ENCODE measurements at places on chromosomes 11 and 22.

DNA sequence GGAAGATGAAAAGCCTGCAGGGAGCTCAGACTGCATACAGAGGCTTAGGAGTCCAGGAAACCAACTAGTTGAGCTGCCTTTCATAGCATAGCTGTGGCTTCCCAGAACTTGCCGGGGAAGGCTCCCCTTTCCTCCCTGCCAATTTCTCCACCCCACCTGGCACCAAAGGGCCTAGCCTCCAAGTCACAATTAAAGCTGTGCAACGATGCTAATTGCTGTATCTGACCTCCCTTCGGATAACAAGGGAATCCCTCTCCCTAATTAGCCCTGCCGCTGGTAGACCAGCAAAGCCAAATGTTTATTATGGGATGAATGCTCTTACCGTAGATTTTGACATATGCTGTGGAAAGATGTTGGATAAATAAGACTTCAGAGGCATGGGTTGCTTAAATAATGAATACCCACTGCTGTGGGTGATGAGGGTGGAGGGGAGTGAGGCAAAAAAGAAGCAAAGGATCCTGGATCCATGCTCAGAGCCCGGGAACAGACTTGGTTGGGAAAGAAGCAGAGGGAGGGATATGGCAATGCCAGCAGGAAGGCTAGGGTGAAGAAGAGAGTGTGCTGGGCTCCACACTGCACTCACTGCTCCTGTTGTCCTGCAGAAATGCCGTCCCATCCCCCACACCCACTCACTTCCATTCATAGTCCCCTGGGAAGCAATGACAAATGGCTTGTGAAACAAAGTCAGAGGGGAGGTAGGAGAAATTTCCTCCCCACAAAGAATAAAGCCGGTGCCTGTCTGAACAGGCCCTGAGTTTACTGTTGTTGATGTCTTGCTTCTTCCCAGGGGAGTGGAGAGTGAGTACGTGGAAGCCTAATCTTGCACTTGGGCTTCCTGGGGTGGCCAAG lies 608.1 kb upstream of the CADM1 start:
- DNase-seq: no peak

DNA sequence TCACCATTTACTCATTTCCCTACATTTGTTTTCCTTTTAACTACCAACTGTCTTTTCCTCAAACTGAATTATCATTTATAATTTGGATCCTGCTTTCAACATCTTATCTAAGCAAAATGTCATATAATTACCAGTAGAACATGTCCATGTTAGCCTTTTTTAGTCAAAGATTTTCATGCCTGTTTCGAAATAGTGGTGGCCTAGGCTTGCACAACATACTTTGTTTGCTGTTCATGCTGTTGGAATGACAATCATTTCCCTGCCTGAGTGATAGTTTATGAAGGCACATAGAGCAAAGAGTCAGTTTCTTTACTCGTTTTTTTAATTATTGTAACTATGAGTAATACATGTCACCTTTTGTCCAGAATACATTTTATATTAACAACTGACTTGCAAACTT lies 144.3 kb upstream of the ANO3 start:
- DNase-seq: no peak

DNA sequence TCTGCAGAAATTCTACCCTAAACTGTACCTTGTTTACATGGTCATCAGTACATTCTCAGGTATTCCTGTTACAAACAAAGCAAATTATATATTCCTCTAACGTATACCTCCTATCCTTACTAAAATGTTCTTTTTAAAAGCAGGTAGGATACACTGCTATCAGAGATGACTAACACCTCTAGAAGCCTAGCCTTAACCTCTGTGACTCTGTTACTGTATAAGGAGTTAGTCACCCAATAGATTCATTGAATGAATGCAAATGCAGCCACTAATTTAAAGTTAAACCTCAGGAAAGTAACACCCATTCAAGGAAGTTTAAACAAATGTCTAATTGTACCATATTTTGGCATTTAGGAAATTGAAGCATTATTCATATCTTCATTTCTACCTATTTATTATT lies 82.2 kb downstream of the FCHSD2 start:
- DNase-seq: no peak

DNA sequence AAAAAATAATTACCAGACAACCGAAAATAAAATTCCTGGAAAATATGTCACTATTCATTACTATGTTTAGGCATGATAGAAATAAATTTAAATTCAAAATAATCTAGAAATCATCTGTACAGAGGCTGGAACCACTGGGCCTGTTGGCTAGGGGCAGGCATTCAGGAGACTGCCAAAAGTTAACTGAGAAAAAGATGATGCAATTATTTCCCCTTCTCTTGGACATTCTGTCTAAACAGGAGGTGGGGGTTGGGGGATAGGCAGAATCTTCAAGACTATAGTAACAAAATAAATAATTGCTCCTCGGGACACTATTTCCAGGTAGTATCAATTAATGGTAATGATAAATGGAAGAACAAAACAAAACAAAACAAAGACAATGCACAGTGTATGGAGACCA lies 14.1 kb downstream of the BTBD10 start:
- DNase-seq: no peak

DNA sequence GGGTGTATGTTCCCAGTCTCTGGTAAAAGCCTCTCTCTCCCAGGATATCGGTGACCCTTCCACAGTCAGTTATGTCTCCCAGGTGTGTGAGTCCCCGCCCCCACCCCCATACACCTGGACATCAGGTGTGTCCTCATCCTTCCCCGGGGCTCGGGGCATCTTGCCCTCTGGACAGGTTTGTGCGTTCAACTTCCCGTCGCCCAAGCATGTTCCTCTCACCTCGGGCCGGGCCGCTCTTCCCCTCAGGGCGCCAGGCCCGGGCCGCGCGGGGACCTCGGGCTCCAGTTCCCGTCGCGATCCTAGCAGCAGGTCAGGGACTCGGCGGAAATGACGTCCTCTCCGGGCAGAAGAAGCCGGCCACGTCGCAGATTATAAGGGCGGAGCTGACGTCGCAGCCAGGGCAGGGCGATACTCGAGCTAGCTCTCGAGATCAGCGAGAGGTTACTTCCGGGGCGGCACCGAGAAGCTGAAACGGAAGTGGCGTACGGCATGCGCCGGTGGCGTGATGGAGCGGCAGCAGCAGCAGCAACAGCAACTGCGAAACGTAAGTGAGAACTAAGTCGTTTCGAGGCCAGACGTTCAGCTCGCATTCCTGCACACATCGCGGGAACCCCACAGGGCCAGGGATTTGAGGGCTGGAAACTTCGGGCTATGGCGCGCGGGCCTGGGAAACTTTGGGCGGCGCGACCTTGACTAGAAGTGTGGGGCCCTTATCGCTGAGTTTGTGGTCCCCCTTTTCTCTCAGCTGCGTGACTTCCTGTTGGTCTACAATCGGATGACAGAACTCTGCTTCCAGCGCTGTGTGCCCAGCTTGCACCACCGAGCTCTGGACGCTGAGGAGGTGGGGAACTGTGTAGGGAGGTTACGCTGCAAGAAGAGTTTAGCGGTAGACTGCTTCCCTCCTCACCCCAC lies at the start of the genes ARFIP2 and TIMM10B:
ARFIP2 (minus strand) TSS at position 320 of the 912 bp plus-strand sequence. CDS start 910 bp downstream, outside the sequence.
TIMM10B (plus strand) TSS at position 490 of the 912 bp plus-strand sequence; CDS start at position 506, 16 bp downstream.
- DNase-seq: peak; percentile 87

GRCh38 chr11:12176410-12176809 lies 66.0 kb downstream of the MICAL2 start:
- no peak for DNase-seq

DNA sequence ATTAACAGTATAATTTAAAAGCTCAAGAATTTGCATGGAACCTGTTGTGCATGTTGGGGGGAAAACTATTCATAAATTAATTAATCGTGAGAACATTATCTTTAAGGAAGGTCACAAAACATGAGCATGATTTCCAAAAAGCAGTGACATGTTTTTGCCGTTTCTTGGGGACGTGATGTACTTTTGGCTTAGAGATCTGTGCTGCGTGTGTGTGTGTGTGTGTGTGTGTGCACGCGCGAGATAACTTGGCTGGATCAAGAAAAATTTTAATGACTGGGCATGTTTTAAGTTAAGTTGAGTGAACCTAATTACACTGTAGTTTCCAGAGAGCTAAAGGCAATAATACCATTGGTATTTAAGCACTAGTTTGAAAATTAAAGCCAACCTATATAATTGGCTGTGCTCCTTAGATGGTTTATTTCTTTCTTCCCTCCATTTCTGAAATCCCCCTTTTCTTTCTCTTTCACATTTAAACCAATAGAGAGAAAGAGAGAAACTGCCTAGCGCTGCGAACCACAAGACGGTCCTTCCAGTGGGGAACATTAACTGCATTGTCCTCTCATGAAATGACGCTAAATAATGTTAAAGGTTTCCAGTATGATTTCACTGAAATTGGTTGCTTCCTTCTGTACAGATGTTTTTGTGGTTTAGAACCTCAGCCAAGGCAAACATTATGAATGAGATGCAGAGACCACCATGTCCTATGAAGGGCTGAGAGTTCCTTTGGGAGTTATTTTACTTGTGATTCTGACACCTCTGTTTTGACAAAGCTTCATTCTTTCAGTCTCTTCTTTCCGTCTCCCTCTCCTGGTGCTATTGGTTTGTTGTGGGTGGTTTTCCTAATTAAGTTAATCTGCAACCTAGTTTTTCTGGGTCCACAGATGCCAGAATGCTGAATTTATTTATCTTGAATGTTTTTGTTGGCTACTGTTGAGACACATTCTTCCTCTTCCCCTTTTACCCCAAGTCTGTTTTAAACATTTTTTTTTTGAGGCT lies 51.7 kb downstream of the ZBTB16 start:
- DNase-seq: no peak

DNA sequence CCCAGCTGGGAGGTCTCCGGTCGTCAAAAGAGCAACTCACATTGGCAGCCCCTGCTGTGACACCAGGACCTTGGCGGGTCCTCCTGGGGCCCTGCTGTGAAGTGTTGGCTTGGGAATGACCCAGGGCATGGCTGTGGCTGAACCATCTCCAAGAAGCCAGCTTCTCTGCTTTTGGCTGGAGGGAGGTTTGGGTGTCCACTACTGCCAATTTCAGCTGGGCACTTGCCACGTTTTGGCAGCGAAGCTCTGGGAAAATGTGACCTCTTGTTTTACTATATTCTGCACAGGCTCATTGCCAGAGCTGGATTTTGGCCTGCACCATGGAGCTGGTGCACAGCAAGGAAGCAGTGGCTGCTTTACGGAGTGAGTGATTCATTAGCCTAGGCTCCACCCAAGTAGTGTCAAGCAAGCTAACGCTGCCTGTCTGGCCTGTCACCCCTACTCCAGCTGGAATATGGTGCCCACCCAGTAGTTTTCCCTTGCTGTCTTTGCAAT lies 24.3 kb upstream of the SMCO4 start:
- no peak for DNase-seq

- DNase-seq: no peak
Measured at GRCh38 chr11:116822575-116822974, 529 bp downstream of the APOA4 start.

DNA sequence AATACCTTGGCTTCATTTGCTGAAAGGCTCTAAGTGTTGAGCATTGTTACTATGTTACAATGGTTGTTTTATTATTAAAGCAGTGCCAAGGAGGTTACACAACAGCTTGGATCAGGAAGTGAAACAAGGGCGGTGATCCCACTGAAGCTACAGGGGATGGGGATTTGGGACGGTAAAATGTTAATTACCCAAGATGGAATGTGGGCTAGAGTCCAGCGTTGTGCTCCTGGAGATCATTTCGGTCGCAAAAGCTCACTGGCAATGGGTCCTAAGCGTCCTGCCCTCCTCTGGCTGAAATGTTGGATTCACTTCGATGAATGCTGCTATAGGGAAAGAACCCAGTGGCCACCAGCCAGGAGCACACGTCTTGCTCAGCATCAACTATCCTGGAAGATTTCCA lies 48.3 kb downstream of the FAM83F start:
- DNase-seq: no peak

DNA sequence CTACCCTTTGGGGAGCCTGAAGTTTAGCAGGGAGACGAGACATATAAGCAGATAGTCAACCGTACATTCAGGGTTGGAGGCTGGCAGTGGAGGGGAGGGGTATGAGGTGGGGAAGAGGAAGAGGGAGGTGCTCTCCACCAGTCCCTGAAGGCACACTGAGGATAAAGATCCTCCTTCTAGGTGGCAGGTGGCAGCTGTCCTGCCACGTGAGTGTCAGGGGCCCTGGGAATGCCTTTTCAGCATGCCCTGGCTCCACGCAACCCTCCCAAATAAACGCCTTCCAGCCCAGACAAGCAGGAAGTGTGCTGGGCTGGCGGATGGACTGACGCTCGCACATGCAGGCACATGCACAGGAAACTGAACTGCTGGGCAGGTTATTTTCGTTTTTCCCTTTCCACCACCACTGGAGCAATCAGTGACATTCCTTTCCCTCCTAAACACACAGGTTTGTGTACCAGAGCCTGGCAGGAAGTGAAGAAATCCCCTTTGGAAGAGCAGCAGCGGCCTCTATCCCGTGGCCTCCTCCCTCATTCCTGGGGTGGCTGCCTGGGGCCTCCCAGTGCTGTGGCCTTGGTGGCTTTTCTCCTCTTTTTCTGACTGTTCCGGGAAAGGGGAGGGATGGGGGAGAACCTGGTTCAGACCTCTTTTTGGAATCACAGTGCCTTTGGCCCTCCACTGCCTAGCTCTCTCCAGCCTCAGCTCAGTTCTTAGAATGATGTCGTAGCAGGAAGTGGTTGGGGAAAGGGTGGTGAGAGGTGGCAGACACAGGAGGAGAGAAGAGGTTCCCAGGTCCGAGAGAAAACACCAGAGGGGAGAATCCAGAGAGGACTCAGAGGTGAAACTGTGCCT lies 157.0 kb upstream of the TIMP3 start:
- DNase-seq: peak; percentile 36

- DNase-seq: no peak
Measured at GRCh38 chr11:79362206-79362757, 78.5 kb downstream of the TENM4 start.

GRCh38 chr11:81033779-81034540 lies 1593.1 kb upstream of the TENM4 start:
- DNase-seq: no peak

DNA sequence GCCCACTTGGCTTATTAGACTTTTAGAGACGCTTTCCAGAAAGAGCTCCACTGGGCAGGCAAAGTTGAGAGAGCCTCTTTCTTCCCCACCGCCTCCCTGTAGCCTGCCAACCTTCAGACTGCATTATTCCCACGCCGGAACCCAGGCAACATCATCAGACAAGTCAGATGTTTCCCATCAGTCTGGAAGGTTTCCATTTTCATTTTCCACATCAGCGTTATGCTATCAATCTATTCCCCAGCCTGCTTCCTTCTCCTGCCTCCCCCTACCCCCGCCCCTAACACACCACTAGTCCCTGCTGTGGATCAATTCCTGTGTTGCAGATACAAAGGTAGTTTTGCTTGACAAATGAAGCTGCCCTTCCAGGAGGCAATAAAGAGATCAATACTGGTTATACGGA lies 184.8 kb downstream of the DSCAML1 start:
- DNase-seq: no peak

- DNase-seq: no peak
Measured at GRCh38 chr22:27097933-27098332, 440.5 kb downstream of the MIAT start.

DNA sequence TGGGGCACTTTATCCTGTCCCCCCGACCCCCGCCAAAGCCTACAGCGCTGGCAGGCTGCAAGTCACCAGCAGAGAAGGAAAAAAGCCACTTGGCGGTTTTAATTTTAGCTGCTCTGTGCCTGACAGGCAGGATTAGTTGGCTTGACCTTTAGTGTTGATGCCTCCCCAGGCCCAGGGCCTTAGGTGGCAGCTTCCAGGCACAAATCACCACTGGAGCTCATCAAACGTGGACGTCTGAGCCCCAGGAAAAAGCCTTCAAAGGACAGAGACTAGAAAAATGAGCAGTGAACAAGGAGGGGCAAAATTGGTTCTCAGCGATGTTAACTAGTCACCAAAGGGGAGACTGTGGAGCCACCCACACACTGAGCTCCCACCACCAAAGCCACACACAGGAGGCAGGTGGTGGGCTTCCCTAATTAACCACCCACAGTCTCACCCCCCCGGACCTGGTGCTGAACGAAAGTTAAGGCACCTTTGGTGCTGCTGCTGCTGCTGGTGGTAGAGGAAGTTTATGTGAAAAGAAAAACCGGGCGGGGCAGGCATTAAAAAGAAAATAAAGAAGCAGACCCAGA lies 4.4 kb upstream of the PYGM start:
- DNase-seq: peak; percentile 77

Data from naive thymus-derived CD8-positive, alpha-beta T cell (primary cell).